ENCODE measurements at places on chromosomes 13 and 19.

DNA sequence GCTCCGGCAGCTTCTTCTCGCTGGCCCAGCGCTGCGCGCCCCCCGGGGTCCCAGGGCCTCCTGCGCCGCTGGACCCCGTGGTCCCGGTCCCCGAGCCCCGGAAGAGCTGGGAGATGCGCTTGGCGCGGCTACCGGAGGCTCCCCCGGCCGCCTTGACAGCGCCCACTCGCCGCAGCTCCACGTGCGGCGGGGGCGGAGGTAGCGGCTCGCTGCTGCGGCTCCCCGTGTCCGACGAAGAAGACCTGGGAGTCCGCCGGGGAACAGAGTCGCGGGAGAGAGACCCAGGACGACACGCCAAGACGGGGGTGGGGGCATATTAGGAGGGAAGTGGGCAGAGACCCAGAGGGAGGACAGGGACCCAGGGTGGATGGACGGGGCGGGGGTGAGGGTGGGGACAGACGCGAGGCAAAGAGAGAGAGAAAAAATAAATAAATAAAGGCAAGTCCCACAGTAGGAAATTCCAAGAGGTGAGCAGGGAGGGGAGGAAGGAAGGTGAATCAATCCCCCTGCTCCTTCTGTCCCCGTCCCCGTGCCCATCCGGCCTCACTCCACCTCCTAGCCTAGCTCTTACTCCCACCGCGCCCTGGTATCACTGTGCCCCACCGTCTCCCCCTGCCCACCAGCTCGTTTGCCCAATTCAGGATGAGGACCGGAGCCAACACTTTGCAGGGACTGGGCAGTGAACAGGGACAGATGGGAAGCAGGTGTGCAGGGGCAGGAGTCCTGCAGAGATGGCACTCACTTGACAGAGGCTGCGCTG, 826 bp downstream of the RASIP1 start:
- no peak for DNase-seq

GRCh38 chr13:99086267-99087097, 108.6 kb upstream of the DOCK9 start:
- DNase-seq, result peak; percentile 79

- peak; percentile 20 for DNase-seq
These were observed 58.8 kb upstream of the ZNF681 start for GRCh38 chr19:23817519-23817918.

DNA sequence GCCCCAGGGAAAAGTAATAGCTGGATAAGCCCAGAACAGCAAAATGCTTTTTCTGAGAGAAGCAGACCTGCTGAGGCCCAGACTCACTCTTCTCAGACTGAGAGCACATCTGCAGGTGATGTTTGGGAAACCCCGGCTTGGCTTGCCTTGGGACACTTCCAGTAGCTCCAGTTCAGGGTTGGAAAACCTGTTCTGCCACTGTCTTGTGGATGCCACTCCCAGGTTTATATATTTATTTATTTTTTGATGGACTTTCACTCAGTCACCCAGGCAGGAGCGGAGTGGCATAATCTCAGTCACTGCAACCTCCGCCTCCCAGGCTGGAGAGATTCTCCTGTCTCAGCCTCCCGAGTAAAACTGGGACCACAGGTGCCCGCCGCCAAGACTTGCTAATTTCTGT, 8.0 kb upstream of the SMARCA4 start:
- no peak for DNase-seq

DNA sequence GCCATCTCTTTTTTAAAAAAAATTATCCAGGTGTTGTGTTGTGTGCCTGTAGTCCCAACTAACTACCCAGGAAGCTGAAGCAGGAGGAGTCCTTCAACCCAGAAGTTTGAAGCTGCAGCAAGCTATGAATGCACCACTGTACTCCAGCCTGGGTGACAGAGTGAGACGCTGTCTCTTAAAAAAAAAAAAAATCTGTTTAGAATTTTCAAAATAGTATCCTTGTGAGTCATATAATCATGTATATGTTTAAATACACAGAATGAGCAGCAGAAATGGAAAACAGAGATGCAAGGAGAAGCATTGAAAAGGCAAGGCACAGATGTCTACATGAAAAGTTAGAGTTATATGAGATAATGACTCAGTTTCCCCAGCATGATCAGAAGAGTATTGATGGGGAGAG, 31.2 kb downstream of the SYDE1 start:
- DNase-seq, result no peak

- DNase-seq, result no peak
These were observed 8.9 kb downstream of the ZNF805 start for GRCh38 chr19:57249329-57249728.

DNA sequence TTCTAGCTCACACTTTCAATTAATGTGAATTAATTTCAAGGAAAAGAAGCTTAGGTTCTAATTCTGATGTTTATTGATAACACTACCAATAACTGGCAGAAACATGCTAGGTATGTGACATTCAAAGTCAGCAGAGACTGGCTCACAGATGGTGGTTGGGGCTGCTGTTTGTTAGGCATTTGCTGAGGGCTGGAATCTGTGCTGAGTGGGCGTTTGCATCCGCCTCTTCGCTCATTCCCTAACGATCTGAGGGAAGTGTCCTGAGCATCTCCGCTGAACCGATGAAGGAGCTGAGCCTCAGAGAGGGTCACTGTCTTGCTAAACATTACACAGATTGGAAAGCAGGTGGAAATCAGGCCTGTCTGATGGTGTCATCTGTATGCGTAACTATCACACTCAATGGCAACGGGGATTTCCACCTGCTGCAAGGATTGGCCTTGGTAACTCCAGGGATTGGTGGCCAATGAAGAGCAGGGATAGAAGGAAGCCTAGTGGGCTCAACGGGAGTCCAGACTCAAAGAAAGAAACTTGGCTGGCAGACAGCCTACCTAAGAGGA, 338.9 kb downstream of the TEX29 start:
- DNase-seq, result no peak

GRCh38 chr13:76741624-76742023, 144.6 kb downstream of the KCTD12 start:
- DNase-seq, result no peak

DNA sequence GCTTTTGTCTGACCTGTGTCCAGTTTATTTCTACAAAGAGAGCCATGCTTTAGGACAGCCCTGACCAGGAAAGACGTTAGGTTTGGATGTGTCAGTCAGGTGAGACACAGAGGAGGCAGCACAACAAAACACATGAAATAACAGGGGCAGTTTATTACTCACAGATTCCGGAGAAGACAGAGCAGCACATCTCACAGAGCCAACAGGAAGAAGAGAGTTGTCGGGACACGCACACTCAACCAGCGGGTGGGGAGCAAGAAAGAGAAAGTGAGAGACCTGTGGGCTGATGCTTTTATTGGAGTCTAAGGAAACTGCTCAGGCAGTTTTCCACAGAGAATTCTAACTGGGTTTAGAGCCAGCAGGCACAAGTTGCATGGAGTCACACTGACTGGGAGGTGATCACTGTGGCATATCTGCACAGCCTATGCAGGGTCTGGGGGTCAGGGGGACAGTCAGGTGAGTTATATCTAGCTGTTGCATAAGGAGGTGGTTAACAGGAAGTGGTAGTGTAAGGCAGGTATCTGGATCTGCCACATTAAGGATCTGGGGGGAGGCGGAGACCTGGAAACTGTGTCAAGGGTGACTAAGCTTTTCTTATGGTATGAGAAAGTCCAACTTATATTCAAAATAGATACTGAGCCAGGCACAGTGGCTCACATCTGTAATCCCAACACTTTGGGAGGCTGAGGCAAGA, 24.1 kb upstream of the CEACAM20 start:
- DNase-seq, result no peak

DNA sequence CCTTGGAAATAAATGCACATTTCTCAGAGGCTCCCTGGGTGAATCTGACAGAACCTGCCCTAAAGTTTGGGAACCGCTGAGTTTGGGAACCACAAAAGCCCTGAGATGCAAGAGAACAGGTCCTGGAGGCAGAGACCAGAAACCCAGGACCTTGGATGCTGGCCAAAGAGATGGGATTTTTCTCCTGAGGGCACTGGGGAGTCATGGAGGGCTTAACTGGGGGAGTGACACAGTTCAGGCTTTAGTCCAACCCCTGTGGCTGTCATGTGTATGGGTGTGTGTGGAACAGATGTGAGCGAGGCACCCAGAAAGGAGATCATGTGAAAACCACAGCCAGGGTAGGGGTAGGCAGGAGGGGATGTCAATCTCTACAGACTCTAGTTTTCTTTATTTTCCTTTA, 3.9 kb upstream of the NCCRP1 start:
- DNase-seq, result no peak

DNA sequence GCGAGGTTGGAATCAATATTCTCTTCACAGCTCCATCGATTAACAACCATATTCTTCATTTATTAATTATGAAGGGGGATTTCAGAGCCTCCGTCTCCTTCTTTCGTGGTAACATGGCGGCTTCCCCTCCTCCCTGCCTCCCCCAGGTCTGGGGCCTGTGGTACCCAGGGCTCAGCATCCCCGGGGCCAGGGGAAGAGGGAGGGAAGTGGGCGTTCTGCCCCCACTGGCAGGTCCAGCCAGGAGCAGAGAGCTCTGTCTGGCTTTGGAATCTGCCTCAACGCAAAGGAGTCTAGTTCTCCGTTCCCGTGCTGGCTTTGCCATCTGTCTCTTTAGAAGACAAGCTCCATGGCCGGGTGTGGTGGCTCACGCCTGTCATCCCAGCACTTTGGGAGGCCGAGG, 37.8 kb upstream of the ONECUT3 start:
- no peak for DNase-seq

DNA sequence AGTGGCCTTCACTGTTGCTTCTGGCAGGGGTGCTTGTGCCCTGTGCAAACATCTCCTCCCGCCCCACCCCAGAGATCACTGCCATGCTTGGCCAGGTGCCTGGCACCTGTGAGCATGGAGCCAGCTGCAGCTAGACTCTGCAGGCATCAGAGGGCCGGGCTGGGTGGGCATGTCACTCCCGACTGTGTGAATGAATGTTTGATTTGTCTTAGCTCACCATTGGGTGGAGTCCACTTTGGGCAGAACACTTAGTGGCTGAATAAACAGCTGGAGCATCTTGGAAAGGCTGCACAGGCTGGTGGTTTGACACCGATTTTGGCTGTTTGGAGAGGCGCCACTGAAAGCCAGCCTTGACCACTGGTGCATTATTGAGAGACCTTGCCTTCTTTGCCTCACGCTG, 267.3 kb downstream of the DLEU7 start:
- no peak for DNase-seq

DNA sequence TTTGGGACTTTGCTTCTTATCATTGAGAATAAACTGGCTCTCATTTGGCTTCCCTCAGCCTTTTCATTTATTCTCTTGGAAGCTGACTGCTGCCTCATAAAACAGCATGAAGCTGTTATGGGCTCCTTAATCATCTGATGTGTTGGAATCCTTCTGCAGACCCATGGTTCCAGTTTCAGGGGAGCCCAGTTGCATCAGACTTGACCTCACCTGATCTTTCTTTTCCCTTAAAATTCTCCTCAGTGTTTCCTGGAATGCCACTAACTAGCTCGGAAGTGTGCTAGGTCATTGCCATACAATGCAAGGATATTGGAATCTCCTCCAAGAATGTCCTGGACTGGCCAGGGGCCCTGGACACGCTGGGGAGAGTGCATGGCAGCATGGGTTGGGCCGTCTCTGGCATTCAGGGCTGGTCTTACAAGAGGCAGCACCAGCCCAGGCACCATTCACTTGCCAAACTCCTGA, 158.7 kb downstream of the FLT1 start:
- no peak for DNase-seq

DNA sequence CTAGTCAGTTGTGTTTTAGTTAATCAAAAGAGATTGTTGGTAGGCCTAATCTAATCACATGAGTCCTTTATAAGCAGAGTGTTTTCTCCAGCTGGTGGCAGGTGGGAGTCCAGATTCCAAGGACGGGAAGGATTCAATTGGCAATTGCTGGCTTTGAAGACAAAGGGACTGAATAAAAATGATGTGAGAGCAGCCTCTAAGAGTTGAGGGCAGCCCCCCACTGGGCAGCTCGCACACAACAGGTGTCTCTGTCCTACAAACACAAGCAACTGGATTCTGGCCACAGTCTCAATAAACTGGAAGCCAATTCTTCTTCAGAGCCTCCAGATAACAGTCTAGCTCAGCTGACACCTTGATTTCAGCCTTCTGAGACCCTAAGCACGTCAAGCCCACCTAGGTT, 915.2 kb downstream of the PCDH9 start:
- no peak for DNase-seq

GRCh38 chr19:52651956-52652355, 13.8 kb upstream of the ZNF83 start:
- no peak for DNase-seq

DNA sequence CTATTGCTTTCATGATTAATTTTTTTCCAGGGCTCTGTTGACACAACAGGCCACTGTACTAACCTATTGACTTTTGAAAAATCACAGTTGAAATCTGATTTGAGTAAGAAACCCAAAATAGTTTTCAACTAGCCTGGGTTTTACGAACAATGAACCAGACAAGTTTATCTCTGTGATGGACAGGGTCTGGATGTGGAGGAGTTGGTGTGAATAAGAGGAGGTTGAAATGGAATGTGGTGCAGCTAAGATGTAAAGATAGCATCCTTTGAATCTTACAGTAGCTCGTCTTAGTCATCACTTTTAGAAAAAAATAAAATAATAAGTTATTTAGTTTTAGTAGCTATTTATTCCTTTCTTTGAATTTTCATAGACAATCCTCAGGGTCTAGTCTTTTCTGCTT, 8.3 kb upstream of the OXGR1 start:
- no peak for DNase-seq

DNA sequence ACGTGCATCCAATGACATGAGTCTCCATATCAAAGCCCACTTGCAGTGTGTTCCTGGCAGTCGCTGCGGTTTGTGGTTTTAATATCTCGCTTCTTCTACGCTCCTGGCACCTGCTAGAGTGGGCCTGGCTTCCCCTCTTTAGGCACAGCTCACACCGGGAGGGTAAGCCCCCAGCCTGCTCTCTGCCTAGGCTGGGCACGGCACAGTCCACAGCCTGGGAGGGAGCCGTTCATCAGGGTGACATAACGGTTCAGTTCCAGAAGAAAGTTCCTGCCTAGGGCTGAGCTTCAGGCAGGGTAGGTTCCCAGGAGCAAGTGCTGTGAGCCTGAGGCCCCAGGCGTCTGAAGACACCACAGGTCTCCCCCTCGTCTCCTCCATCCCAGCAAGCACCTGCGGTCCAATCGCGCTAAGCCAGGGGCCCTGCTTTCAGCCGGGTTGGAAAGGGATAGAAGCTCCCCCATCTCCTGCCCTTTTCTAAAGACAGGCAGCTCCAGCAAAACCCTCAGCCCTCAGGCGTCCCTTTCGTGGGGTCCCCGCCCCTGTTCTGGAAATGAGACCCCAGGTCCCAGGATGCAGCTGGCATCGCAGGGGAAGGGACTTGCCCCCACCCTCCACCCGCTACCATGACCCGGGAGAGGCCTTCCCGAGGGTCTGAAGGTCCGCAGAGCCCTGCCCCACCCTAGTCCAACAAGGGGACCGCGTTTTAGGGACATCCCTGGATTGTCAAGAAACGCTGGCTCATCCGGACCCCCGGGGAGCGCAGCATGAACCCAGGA, 121.6 kb upstream of the ZNF507 start:
- no peak for DNase-seq

GRCh38 chr19:18969931-18970659, 29.1 kb upstream of the HOMER3 start:
- no peak for DNase-seq

Data from H54 (cell line).